Stimulated activated CD8-positive, alpha-beta memory T cell treated with anti-CD3 and anti-CD28 coated beads, Interleukin-7, amount 100 ng/mL, for 1 hour (primary cell): ENCODE measurements at places on chromosomes 1 and 21.

DNA sequence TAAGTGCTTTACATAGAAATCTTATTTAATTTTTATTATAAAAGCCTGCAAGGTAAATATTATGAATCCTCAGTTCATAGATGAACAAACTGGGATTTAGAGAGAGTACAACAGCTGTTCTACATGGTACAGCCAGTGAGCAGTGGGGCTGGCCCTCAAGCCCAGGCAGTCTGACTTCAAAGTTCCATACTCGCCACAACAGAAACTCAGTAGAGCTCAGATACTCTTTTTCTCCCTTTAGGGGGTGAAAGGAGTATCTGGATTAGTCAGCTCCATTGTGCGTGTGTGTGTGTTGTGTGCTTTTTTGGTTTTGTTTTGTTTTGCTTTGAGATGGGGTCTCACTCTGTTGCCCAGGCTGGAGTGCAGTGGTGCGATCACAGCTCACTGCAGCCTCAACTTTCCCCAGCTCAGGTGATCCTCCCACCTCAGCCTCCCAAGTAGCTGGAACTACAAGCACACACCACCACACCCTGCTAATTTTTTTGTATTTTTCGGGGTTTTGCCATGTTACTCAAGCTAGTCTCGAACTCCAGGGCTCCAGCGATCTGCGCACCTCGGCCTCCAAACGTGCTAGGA lies 378.5 kb downstream of the SMYD3 start:
- no peak for DNase-seq

DNA sequence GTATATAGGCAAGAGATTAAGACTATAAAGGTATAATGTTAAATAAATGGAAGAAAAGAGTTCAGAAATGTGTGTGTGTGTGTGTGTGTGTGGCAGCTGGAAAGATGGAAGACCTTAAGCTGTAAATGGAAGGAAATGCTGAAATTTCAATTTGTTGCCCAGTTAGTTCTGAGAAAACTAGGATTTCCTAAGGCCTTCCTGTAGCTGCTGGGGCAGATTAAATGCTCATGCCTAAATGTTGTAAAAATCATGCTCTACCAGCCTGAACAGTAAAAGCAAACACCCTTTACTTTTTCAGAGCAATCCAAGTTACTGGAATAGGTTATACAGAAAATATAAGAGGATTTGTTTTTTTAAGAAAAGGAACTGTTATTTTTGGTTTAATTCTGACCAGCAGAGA lies 8.3 kb downstream of the ADCY10 start:
- no peak for DNase-seq

GRCh38 chr1:183761871-183762270 lies 43.0 kb upstream of the RGL1 start:
- no peak for DNase-seq

GRCh38 chr1:186878356-186878755 lies 49.6 kb downstream of the PLA2G4A start:
- no peak for DNase-seq

- no peak for DNase-seq
Observed at GRCh38 chr1:115041654-115042053, 12.0 kb downstream of the TSHB start.

- no peak for DNase-seq
Observed at GRCh38 chr1:180932378-180932777, 19.7 kb downstream of the KIAA1614 start.

- no peak for DNase-seq
Observed at GRCh38 chr1:236388332-236388731, 5.8 kb upstream of the EDARADD start.

DNA sequence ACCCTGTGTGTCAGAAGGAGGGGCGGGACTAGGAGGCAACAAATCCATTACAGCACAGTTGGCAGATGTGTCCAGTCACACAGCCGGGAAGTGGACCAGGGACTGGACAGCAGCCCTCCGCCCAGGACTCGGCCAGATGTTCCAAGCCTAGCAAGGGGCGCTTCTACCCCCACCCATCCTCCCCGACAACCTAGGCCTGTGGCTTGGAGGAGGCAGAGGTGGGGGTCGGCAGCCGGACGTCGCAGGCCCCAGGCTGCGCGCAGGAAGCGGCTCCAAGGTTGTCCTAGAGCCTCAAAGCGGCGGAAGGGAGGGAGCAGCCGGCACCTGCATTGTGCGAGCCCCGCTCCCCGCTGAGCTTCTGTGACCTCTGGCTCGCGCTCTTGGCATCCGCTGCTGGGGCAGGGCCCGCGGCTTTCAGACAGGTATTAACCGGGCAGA lies 20.6 kb upstream of the MYCL start:
- DNase-seq: no peak

DNA sequence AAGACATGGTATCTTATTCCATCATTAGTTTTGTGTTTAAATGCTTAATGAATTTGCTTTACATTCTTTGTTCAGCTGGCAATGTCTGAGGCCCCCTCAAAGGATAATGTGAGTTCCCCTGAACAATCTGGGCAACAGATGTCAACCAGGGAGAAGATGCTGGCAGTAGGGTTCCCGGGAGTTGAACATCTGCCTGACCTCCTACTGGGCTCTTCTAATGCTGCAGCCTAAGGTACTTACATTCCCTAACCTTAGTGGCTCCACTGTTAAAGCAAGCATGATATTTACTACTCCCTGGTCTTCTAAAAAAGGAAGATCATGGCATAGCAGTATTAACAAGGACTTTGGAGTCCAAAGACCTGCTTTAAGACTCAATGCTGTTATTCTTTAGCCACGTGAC lies 574.9 kb upstream of the NR5A2 start:
- no peak for DNase-seq

DNA sequence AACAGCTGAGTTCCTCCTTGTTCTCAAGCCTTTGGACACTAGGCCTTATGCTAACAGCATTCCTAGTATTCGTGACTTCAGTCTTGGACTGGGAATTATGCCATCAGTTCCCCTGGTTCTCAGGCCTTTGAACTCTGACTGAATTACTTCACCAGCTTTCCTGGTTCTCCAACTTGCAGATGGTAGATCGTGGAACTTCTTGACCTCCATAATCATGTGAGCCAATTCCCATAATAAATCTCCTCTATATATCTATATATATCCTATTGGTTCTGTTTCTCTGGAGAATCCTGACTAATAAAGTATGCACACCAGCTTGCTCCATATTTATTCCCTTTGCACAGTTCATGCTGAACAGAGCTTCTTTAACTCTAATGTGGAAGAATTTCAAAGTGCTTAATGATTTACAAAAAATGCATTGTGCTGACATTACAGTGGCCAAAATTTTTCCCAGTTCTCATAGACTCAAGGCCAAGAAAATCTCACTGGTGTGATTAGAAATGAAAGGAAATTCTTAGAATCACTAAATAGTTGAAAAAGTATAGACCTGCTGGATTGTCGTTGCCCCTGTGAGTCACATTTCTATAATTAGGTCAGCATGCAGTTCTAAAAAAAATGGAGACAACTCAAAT lies 462.9 kb upstream of the ADAMTS5 start:
- DNase-seq: no peak

GRCh38 chr1:168401341-168401740 lies 120.7 kb downstream of the TBX19 start:
- no peak for DNase-seq
